AG04449 (cell line): ENCODE measurements at places on chromosomes 2 and 18.

DNA sequence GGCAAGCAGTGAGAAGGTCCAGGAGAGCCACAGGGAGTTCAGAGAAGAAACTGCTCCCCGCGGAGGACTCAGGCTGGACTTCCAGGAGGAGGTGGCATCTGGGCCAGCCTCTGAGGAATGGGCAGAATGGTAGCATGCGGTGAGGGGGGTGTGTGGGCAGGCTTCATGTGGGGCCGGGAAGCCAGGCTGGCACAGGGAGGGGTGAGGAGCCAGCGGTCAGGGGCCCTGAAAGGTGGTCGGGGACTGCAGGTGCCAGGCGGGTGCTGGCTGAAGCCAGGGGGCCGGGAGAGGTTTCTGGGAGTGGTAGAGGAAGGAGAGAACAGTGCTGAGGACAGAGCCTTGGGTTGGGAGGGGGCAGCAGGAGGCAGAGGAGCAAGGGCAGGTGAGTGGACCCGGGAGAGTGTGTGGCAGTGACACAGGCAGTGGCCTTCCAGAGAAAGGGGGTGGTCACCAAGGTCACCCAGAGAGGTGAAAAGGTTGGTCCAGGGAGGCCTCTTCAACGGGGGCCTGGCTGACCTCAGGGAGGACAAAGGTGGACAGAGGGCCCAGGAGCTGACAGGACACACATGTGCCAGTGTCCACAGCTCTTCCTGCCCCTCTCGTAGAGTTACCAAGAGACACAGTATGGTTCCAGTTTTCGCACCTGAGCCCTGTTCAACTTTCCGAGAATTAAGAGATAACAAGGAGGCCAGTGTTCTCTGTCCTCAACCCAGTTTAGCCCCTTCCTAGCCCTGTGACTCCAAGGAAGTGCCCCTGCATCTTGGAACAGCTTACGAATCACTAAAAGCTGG, 101.2 kb upstream of the ASB18 start:
- DNase-seq: no peak

DNA sequence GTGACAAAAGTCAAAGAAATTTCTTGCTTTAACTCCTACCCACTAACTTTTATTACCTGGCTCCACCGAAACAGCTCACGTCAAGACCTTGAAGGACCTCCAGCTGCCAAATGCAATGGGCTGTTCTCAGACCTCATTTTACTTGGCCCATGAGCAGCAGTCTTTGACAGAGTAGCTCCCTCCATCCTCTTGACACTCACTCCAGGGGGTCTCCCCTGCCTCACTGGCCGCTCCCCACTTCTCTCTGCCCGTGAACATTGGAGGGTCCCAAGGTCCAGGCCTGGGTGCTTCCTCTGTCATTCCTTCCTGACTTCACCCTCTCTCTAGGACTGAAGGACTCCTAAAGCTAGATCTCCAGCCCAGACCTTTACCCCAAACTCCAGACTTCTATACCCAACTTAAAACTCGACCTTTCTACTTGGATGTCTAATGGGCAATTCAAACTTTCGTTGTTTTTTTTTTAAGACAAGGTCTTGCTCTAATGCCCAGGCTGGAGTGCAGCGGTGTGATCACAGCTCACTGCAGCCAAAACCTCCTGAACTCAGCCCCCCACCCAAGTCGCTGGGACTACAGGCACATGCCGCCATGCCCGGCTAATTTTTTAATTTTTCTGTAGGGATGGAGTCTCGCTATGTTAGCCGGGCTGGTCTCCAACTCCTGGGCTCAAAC, 92.9 kb upstream of the ST3GAL5 start:
- DNase-seq: no peak

DNA sequence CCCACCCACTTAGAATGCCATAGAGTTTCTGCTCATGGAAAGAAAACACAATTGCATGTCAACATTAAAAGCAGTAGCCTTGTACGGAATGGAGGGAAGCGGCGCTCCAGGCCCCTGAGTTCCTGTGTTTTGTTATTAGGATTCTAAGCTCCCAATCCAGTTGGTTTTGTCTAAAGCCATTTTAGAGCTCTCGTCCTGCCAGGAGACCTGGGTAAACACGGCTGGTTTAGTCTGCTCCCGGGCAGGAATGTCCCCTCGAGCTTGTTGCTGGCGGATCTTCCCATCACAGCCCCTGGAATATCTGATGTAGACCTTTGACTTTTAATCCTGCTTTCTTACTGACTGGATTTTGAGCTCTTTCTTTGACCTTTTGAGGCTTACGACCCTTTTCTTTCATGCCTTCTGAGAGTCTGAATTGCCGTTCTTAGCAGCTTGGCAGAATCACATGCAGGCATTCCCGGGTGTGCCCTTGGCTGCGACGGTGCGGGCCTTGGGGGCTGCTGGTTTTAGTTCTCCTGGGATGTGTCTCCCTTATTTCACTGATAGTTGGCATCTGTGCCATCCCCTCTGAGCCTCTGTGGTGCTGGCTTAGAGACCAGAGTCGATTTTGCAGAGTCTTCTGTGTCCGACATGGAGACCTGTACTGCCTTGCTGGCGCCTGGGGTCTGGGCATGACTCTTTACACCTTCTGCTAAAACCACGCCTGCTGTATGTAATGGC, 25.4 kb downstream of the GREB1 start:
- DNase-seq: no peak

- no peak for DNase-seq
Measured at GRCh38 chr2:210195101-210195852, 24.1 kb upstream of the KANSL1L start.

DNA sequence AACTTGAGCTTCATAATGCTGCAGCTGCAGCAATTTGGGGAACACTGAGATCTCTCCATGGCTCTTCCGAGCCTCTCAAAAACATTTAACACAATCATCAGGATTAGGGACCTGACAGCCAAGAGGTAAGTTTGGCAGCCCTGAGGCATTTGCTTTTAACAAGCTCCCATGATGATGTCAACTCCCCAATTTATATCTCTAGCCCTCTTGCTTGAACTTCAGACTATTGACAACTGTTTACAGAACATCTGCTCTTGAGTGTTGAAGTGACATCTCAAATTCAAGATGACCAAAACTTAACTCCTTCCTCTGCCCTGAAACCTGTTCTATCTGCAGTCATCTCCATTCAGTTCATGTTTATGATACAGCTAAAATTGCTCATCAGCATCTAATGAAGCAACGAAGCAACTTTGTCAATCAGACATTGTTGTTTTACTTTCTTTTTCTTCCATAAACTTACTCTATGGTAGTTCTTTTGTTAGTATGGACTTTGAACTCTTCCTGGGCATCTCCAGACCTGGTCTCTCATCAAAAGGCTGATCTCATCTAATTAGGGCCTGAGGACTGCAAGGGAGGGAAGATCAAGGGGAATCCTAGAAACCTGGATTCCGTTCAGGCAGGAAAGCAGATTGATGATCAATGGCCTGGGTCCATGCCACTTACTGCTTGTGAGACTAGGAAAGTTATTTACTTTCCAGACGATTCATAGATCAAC, 48.1 kb downstream of the SEMA4F start:
- DNase-seq: no peak

DNA sequence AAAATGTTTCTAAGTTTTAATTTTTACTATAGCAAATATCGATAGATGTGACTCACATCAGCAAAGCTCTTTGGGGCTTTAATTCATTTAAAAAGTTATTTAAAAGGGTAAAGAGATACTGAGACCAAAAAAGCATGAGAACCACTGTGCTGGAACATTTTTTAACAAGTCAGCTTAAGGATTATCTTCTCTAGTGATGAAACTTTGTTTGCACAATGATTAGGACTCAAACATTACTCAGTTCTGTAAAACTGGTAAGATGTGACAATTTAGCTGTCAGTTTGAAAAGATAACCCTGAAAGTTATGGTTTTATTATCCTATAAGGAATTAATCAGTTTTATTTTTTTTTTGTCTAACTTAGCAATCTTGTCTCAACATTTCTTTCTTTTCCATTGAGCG, 301.4 kb downstream of the TSN start:
- no peak for DNase-seq

DNA sequence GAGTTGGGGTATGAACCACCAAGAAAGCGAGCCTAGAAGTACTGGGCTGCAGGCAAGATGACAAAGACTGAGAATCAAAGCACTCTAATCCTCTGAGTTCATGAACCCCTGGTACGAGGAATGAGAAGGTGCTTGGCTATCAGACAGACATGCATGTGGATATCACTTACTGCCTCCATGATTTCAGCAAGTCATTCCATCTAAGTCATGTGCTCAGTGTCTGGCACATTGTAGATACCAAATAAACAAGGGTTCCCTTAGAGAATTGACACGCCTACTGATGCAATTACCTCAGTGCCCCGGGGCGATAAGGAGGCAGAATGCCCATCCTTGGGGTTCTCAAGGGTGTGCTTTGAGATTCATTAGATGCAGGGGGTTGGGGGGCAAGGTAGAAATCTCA, 125.6 kb upstream of the PKDCC start:
- no peak for DNase-seq

DNA sequence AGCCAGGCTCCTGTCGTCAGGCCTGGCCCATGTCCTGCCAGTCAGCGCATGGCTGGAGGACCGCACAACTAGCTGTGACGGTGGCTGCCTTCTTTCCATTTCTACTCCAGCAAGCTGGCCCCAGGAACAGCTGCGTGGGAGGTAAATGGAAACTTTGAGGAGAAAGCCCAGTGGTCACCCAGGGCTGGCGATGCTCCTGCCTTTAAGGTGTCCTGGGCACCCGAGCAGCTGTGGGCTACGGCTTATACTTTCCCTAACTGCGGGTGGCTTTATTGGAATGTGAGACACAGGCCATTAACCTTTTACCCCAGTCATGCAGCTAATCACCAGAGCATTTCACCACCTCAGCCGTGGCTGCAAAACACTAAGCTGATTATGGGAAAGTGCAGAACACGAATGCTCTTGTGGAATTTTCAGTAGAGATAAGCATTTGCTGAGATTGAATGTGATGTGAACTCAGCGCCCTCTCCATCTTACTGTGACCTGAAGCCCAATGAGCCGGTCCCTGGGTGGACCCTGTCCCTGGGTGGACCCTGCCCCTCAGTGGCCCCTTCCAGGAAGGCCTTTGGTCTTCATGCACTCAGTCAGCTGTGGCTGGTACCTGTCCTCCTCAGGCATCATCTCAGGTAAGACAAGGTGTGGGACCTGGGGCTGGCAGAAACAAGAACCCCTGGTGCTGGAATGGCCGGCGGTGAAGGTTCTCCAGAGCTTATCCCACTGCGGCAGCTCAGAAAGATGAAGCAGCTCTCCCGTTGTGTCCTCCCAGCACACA, 275.4 kb upstream of the HS6ST1 start:
- no peak for DNase-seq

GRCh38 chr2:97747285-97747684, 33.9 kb downstream of the ZAP70 start:
- DNase-seq: no peak

DNA sequence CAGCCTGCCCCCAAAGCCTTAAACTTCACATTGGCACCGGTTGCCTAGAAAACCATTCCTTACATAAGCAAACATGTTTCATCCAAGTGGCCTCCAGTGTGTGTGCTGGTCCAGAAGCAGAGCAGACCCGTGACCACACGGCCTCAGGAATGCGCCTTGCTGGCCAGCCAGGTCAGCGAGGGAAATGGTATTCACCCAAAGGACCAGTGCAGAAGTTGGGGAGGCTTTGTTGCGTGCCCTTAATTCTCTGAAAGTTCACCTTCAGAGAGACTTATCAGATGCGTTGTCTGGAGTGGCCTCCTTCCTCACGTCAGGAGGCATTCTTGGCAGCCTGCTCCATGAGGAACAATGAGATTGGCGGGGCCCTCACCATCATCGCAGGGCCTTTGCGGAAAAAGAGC, 25.9 kb downstream of the NRP2 start:
- DNase-seq: no peak

GRCh38 chr2:113078350-113078839, 10.6 kb downstream of the IL1F10 start:
- DNase-seq: no peak

DNA sequence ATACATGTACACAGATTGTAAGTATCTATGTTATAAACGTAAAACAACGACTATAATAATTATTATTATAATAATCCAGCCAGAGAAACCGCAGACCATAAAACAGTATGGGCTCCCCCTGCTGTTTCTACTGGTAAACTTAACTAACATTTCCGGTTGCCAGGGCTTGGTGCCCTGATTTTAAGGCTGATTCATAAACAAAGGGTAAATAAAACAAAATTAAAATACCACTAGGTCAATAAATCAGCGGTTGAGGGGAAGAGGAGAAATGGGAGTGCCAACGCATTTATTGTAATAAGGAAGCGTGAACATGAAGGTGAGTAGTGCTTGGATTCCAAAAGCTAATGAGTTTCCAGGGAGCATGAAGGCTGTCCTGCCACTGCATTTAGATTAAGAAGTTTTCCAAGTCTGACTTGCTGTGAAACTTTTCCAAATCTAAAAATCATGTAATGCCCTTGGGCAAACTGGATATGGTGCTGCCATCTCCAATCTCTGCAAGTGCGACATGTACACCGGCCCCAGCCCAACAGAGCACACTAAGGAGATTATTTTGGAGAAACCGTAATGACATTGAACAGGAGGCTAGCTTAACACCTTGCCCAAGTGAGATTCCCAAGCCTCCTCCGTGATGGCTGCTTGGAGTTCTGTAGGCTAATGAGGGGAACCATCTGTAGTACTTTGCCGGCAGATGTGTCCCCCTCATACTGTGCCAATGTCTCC, 50.7 kb upstream of the HNRNPA3 start:
- DNase-seq: no peak

- no peak for DNase-seq
Measured at GRCh38 chr18:49135877-49136276, 185.1 kb upstream of the SMAD7 start.

DNA sequence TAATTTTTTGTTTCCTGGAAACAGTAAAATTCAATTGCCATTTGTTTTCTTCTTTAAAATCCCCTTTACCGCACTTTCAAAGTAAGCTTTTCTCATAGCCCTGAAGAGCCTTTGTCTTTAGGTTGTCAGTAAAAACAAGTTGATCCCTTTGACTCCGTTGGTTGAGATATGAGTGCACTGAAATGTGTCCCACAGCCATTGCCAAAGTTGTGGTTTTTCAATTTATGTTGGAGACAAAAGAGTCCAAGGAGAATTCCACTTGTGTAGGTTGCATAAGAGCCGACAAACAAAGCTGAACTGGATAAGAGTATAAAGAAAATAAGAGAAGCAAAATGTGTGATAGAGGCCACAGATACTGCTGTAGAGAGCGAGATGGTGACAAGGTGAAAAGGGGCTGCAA, 26.1 kb upstream of the HNMT start:
- no peak for DNase-seq

- no peak for DNase-seq
Measured at GRCh38 chr2:72006188-72006736, 141.4 kb downstream of the CYP26B1 start.

GRCh38 chr2:109021895-109022300, 32.9 kb upstream of the EDAR start:
- no peak for DNase-seq

GRCh38 chr2:217731805-217732204, 271.0 kb downstream of the TNS1 start:
- DNase-seq: no peak

DNA sequence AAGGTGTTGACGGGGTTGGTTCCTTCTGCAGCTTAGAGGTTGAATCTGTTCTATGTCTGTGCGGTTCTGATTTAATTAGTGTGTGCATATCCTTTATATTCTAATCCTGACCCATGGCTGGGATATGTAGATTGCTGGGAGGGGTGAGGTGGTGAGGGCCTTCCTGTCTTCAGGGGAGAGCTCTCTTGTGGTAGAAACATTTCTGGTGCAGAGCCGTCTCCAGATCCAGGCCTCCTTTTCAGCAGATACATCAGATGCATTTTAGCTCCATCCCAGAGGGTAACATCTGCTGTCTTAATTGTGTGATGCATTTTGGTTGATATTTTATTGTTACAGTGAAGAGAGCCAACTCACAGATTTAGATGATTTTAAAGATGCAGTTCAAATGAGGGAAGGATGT, 227.8 kb downstream of the AGAP1 start:
- no peak for DNase-seq

GRCh38 chr2:3913166-3913565, 209.8 kb downstream of the DCDC2C start:
- DNase-seq: no peak
